ENCODE measurements at places on chromosomes 4 and X. TPM values are rescaled to one million over a fixed set of nuclear protein-coding genes. Genes with fewer than 3 reads are reported as not detected.

Gene GPR173
- total RNA-seq, result 1.6 TPM

Gene TLR1
- 0.92 TPM for total RNA-seq

Gene ETDB
- not detected for total RNA-seq

Gene HTATSF1
- total RNA-seq, result 28.2 TPM

Gene GSTCD
- 6.1 TPM for total RNA-seq

Gene CTAG1A
- not detected for total RNA-seq

Gene DOK7
- not detected for total RNA-seq

Gene MCUB
- total RNA-seq, result 15.6 TPM

Gene ATP8A1
- total RNA-seq, result 0.85 TPM

Gene ARSJ
- 22.9 TPM for total RNA-seq

Gene TMEM35A
- 3.4 TPM for total RNA-seq

Gene GAB3
- 5.0 TPM for total RNA-seq
